Fibroblast of mammary gland (primary cell): ENCODE measurements at places on chromosomes 16 and 17.

GRCh38 chr17:75371981-75372380 is 33.5 kb downstream of the GRB2 start:
- DNase-seq: no peak

- no peak for DNase-seq
Measured at GRCh38 chr17:45369421-45369820, 52.6 kb upstream of the MAP3K14 start.

GRCh38 chr16:46762583-46762982 is 14.4 kb upstream of the MYLK3 start:
- no peak for DNase-seq

GRCh38 chr17:38958756-38959155 is 8.4 kb downstream of the FBXO47 start:
- no peak for DNase-seq

DNA sequence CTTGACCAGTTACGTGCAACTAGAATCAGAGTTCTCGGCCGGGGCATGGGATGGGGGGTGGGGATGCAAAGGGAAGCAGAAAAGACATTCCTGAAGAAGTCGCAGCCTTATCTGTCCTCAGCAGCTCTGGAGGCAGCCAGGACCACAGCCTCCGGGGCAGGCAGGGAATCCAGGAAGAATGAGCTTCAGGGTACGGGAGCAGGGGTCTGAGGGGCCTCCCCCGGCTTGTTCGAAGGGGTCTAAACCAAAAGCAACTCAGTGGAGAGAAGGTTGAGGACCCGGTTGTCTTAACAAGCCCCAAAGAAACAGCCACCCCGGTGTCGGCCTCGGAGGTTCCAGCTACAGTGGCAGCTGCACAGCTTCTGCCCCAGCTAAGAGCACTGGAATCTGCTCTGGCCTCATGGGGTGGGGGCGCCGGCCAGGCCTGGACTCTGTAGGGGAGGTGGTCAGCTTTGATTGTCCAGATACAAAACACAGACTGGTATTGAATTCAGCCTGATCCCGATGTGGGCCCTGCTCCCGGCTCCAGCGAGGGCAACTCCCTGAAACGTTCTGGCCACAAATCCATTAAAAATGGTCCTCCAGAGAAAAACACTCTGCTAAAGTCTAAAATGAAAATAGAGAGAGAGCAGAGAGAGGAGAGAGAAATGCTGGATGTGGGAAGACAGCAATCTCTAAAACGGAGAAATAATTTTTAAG is 7.7 kb downstream of the HOXB4 start:
- DNase-seq: no peak

GRCh38 chr17:72558971-72559476 is 438.2 kb downstream of the SOX9 start:
- DNase-seq: no peak

DNA sequence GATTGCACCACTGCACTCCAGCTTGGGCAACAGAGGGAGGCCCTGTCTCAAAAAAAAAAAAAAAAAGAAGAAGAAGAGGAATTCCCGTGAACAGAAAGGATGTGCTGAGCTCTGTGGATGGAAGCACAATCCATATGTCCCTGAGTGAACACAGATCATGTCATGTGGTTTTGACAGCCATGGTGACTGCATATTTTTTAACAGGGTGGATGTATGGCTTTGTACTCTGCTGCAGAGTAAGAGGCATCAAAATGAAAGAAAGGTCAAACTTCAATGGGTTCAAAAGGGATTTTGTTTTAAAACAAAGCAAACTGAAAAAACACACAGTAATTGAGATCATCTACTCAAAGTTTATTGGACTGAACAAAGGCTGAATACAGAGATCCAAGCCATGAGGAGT is 31.5 kb downstream of the MXRA7 start:
- DNase-seq: no peak

- no peak for DNase-seq
Measured at GRCh38 chr17:42185621-42185930, 324 bp upstream of the HCRT start.
